ENCODE measurements at places on chromosomes 12 and 14.

DNA sequence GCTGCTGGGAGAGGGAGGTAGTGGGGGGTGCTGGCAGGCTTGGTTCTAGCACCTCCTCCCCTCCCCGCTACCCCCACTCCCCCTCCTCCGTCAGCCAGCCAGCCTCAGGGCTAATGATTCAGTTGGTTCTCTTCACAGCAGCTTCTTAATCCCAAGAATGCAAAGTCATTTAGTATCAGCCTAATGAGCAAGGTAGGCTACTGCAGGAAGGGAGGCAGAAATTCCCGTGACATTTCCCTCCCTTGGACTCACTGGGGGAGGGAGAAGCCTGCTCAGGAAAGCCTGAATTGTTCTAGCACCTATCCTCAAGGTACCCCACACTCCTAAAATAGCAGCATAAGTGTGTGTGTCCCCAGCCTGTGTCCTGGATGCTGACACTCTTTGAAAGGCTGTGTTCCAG lies 29.8 kb downstream of the ITPK1 start:
- DNase-seq = no peak

DNA sequence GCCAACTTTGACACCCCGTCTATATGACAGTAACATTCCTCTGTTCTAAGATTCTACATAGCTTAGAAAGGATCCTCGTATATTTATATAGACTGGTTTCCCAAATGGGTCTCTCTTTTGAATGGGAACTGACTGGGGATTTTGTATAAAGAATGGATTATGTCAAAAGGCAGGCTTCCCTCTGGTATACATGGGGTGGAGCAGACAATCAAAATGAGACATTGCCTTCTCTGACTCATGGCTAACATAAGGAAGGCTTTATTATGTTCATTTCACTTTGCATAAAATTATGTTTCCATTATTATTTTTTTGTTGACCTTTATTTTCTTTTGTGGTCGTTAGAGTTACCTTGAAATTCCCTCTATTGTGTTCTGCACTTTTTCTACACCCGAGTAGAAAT lies 211.1 kb downstream of the ALG10B start:
- DNase-seq = no peak

DNA sequence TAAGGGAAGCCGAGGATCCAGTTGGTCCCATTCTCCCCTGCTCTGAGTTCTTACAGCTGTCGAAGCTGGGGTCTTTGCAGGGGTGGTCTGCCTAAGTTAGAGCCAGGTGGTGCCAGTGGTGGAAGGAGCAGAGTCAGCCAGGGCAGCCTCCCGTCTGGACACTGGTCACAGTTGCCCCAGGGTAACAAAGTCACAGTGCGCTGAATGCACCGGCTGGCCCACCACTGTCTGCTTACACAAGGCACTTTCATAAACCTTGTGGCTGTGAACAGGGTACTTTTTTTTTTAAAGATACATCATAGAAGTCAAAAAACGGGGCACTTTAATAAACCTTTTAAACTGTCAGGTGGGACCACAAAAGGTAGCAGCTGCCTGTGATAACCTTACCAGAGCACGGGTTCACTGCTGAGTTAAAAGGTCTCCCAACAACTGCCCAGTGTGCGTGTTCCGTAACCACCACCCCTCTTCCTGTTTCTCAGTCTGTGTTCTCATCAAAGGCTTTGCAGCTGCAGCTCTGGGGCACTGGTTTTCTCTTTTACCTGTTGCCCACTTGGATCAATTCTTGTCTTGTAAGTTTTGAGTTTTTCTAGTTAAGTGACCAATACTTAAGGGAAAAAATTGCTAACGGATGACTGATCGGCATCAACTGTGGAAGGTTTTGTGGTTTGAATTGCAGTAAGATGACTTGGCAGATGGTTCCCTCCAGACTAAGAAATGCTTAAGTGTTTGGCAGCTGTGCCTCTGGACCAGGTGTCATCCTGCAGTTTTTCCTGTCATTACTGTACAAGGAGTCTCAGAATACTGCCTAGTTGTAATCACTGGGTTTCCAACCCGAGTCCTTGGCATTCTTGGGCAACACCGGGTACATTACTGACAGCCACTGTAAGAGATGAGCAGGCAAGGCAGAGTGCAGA lies 55.9 kb downstream of the DYNC1H1 start:
- DNase-seq = no peak

DNA sequence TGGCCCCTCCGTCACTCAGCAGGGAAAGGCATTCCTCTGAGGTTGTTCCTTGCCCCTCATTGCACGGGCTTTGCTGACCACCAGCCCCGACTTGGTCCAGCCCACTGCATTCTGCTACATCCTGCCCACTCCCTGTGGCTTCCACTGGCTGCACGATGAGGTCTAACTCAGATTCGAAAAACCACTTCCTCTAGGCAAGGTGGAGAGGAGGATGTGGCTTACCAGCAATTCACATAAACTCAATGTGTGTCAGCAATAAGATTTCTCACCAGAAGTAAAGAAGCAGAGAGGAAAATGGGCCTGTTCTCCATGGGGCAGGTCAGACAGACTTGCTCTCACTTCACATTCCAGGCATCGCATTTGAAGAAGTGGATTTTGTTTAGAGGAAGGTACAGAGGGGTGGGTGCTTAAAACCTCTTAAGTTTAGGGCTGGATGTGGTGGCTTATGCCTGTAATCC lies 14.7 kb downstream of the GPR68 start:
- DNase-seq = no peak

- no peak for DNase-seq
Measured at GRCh38 chr14:98189511-98189910, 1082.5 kb downstream of the BCL11B start.

- no peak for DNase-seq
Measured at GRCh38 chr14:38553586-38553985, 297.7 kb upstream of the CLEC14A start.

GRCh38 chr12:42960087-42960527 lies 370.6 kb upstream of the PRICKLE1 start:
- no peak for DNase-seq

GRCh38 chr12:86333955-86334522 lies 77.8 kb upstream of the MGAT4C start:
- DNase-seq = no peak

GRCh38 chr14:22518073-22518472 lies 71.0 kb downstream of the DAD1 start:
- no peak for DNase-seq

DNA sequence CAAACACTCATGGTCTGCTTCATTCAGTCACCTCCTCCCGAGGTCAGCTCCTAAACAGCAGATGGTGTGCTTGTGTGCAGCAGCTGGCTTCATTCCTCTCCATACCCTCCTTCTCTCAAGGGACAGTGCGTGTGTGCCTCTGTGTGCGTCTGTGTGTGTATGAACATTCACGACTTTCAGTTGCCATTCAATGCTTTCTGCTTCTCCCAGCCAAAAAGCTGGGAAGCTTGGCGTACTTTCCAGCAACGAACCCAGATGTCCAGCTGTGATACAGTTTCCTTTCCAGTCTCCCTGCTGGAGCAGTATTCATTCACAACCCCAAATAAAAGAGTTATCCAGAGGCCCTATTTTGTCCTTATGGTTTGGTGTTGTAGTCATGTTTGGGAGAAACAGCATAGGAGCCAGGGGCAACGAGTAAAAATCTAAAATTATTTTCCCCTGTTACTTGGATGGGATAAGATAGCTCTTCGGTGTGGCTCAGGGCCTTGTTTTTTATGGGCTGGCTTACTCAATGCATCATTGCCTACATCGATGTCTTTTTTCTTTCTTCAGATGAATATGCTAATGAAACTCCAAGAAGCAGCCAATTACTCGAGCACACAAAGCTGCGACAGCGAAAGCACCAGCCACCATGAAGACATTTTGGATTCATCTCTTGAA lies 379.3 kb downstream of the NAV3 start:
- no peak for DNase-seq

GRCh38 chr14:49623941-49624839 lies 3.6 kb downstream of the MGAT2 start:
- no peak for DNase-seq

- no peak for DNase-seq
Measured at GRCh38 chr12:124392667-124393413, 97.9 kb downstream of the RFLNA start.

DNA sequence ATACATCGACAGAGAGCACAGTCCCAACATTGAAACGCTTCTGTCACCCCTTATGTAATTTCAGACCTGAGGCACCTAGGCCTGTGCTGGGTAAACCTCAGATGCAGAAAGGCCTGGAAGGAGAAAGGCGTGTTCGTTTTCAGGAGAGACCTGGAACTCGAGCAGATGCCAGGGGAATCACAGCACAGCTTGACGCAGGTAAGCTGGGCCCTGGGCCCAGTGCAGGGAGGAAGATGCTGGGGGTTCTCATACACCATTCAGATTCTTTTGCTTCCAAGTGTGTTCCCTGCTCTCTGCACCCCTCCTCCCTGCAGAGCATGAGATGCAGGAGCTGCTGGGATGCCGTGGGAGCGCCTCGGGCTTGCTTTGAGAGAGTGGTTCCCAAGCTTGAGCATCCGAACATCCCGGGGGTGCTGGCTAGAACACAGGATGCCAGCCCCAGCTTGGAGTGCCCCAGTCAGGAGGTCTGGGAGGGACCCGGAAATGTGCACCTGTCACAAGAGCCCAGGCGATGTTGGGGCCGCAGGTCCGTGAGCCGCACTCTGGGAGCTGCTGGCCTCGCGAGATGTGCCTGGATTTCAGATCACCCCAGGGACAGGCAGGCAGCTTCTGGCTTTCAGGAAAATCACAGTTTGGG lies 35.9 kb downstream of the FZD10 start:
- DNase-seq = peak; percentile 72

DNA sequence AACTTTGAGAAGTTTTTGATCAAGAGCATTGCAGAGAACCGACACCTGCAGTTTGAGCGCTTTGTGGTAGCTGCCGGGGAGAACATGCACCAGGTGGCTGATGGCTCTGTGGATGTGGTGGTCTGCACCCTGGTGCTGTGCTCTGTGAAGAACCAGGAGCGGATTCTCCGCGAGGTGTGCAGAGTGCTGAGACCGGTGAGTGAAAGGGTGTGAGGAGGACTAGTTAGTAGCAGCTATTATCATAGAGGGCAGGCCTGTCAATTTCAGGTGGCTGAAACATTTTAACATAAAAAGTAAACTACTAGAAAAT lies 27.0 kb upstream of the HIGD1C start:
- no peak for DNase-seq

DNA sequence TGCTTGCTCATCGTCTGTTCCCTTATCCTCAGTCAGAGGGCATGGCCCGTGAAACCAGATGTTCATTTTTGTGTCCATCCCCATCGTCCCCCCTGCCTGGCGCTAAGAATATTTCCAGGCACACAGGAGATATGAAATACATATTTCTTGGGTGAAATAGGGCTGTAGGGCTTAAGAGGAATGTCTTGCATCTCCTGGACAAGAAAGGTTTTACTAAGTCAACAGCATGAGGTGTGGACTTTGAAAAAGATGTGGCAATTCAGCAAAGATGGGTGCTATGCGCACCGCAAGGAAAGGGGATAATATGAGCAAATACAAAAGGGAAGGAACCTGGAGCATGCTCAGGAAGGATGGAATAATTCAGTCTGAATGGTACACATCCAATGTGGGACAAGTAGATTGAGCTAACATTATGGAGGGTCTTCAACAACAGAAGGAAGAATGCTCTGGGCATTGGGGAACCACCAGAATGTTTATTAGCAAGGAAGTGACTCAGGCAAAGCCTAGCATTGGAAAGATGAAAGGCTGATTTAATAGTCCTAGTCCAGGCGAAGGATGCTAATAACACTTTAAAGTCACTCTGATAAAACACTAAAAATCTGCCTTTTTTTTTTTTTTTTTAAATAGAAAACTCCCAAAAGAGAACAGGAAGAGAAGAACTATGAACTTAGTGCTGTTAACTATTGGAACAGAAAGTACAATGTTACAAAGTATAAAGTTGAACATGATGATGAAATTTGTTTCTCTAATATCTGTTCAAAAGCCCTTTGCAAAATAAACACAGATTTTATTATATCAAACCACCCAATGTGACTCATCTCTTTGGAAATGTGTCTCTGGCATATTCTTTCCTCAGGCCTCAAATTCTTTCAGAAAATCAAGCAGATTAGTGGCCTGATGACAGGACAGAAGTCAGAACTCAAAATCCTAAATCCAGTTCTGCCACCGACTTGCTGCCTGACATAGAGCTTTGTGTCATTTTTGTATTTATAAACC lies 449.5 kb downstream of the BCAT1 start:
- DNase-seq = no peak

DNA sequence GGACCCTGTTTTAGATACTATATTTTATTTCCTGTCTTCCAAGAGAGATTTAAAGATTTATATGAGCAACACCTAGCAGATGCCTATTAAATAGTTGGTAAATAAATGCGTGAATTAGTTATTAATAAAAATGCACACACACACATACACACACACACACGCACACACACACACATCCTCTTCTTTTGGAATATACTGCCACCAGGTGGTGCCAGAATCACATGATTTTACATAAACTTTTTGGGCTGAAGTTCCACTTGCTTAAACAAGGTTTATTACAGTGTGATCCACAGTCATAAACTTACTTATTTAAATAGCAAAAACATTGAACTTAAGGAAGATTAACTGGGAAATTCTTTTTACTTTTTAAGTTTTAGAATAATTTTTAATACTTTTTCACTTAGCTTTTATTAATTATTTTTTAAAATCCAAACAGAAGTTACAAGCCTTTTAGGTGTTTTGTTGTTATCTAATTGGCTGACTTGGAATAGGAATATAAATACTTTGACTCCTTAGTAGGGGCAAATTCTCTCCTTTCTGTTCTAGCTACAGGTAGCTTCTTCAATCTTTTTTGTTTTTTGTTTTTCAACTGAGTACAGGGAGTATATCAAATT lies 17.5 kb downstream of the RAD51B start:
- no peak for DNase-seq

GRCh38 chr12:50600364-50600763 lies 95.6 kb downstream of the DIP2B start:
- no peak for DNase-seq

GRCh38 chr12:9940375-9940774 lies 8.2 kb upstream of the CLEC2A start:
- no peak for DNase-seq

GRCh38 chr12:27595231-27595642 lies 71.2 kb downstream of the PPFIBP1 start:
- no peak for DNase-seq

GRCh38 chr12:25156061-25156460 lies 38.9 kb downstream of the DNAI7 start:
- DNase-seq = no peak

DNA sequence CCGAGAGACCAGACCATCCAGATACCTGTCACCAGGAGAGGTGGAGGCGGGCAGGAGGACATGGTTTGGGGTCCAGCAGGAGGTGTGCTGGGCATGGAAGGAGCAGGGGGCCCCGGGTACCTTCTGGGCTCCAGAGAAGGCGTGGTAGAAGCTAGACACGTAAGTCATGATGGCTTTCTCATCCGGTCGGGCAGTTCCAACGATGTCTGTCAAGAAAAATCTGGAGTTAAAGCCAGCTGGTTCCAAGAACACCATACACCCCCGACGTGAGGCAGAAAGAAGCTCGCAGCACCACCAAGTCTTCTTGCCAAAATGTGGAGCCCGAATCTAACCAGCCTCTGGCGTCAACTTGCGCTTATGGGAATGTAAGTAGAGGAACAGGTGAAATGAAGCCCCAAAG lies 76.7 kb downstream of the ACTN1 start:
- DNase-seq = no peak

GRCh38 chr14:64292197-64292596 lies 2.0 kb downstream of the ESR2 start:
- DNase-seq = no peak

- no peak for DNase-seq
Measured at GRCh38 chr12:116370004-116370404, 92.5 kb upstream of the MED13L start.

GRCh38 chr12:99087278-99087677 lies 442.2 kb downstream of the APAF1 start:
- no peak for DNase-seq

Data from vagina (tissue), 2 donors.